ENCODE measurements at places on chromosomes 12 and 14. TPM values are rescaled to one million over a fixed set of nuclear protein-coding genes. Genes with fewer than 3 reads are reported as not detected.

GRCh38 chr14:69996216-69996615, 117.0 kb downstream of the SMOC1 start:
- H3K4me3 ChIP-seq, result no peak overlapping the region
- H3K27ac ChIP-seq, result no peak overlapping the region
- no peaks in the 10 kb centered on the region for H3K27me3 ChIP-seq
- no peaks in the 10 kb centered on the region for H3K4me1 ChIP-seq
- H3K36me3 ChIP-seq, result no peaks in the 10 kb centered on the region

GRCh38 chr12:65628061-65628460, 196.2 kb upstream of the HMGA2 start:
- no peaks in the 10 kb centered on the region for H3K36me3 ChIP-seq
- H3K27me3 ChIP-seq, result no peaks in the 10 kb centered on the region
- H3K4me1 ChIP-seq, result no peaks in the 10 kb centered on the region
- DNase-seq, result no peak
- no peak overlapping the region for H3K4me3 ChIP-seq

DNA sequence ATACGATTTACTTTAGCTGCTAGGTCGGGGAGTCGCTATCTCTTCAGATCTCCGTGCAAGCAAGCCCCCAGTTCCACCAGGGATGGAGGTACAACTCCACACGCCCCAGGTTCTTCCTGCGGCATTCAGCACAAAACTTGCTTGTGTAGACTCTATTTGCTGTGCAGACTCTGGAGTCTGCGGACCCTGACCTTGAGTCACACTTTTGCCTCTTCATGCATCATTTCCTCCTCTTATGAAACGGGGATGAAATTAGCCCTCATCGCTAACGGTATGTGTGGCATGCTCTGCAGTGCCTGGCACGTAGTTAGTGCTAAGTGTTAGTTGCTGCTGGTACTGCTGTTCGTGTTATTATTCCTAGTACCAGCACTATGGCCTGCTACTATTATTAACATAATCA, 84.4 kb downstream of the TMEM132D start:
- no peak overlapping the region for H3K27ac ChIP-seq
- H3K4me3 ChIP-seq, result no peak overlapping the region
- H3K4me1 ChIP-seq, result no peaks in the 10 kb centered on the region
- no peaks in the 10 kb centered on the region for H3K36me3 ChIP-seq
- DNase-seq, result no peak

DNA sequence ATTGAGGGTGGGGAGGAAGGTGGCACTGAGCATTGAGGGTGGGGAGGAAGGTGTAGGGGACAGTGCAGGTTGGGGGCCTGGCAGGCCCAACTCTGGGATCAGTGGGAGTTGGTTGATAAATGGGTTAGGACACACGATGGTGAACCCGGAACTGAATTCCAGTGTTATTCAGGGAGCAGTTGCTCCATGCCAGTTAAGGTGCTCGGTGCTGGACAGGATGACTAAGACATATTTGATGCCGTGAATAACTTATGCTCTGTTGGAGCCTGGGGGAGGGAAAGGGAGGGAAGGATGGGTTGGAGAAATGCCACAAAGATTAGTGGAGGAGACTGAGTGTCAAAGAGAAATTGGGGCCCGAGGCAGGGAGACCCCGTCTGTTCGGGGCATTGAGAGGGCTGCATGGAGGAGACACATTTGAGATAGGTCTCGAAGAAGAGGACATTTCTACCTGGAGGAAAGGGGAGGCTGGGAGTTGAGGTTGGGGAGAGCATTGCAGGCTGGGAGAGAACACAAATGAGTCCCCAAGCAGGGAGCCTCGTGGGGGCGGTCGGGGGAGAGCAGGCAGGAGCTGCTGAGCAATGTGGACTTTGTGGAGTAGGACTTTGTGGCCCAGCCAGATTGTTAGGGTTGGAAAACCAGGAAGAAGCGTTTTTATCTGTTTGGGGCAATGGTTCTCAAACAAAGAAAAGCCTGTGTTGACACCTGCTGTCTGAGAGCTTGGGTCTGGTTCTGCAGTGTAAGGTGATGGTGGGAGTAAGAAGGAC, 65.3 kb downstream of the IQSEC3 start:
- H3K27me3 ChIP-seq, result no peaks in the 10 kb centered on the region
- no peak overlapping the region for H3K4me3 ChIP-seq
- H3K27ac ChIP-seq, result no peak overlapping the region
- H3K4me1 ChIP-seq, result no peaks in the 10 kb centered on the region
- DNase-seq, result no peak
- no peaks in the 10 kb centered on the region for H3K36me3 ChIP-seq

DNA sequence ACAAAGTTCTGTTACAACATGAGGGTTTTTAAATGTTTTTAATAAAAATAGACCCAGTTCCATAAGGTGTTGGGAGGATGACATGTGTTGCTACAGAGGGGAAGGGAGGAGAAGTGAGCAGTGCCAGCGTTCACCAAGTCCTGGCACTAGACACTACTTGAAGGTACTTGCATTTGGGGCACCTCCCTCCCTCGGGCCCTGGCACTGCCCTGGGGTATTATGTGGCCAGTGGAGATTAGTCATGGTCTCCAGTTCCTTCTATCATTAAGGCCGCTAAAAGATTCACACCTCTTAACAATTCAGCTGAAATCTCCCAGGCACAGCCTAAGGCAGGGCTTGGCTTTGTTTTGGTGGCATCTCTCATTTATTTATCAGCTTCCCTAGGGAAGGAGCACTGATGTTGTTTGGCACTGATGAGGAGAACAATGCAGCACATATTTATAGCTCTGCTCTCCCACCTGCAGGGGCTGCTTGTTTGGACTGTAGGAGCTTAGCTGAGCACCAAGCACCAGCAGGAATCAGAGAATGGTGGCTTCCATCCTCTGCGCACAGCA, 155.5 kb upstream of the NTF3 start:
- H3K4me3 ChIP-seq, result no peak overlapping the region
- H3K36me3 ChIP-seq, result no peaks in the 10 kb centered on the region
- no peak overlapping the region for H3K27ac ChIP-seq
- no peak for DNase-seq
- H3K4me1 ChIP-seq, result no peaks in the 10 kb centered on the region

- no peak overlapping the region for H3K27ac ChIP-seq
- H3K27me3 ChIP-seq, result no peaks in the 10 kb centered on the region
- no peaks in the 10 kb centered on the region for H3K36me3 ChIP-seq
- DNase-seq, result no peak
Measured at GRCh38 chr14:105898482-105899010, 372.2 kb downstream of the TMEM121 start.

GRCh38 chr12:4819654-4820053, 90.1 kb upstream of the KCNA1 start:
- no peak overlapping the region for H3K4me3 ChIP-seq
- DNase-seq, result no peak
- no peaks in the 10 kb centered on the region for H3K36me3 ChIP-seq
- peaks cover 2% of the 10 kb centered on the region for H3K4me1 ChIP-seq
- H3K27me3 ChIP-seq, result no peaks in the 10 kb centered on the region

GRCh38 chr14:67680121-67680602, 5.7 kb upstream of the VTI1B start:
- no peaks in the 10 kb centered on the region for H3K27me3 ChIP-seq
- no peak overlapping the region for H3K4me3 ChIP-seq
- peaks cover 40% of the 10 kb centered on the region for H3K36me3 ChIP-seq
- DNase-seq, result no peak
- no peak overlapping the region for H3K27ac ChIP-seq

DNA sequence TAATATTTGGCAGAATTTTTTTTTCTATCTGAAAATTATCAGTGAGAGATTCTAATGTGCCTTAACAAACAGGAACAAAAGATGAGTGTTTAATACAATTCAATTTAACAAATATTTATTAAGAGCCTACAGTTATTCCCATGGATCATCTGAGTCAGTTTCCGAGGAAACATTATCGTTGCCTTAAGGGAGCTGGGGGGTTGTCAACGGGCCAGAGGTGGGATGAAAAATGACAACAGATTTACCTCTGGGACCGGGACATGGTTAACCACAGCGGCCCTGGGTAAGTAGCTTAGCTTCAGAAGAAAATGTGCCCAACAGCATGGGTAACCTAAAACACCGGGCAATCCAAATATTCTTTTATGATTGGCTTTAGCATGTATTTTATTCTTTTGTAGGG, 113.6 kb downstream of the DAD1 start:
- DNase-seq, result no peak
- H3K4me1 ChIP-seq, result peaks cover 2% of the 10 kb centered on the region
- no peaks in the 10 kb centered on the region for H3K36me3 ChIP-seq
- no peak overlapping the region for H3K4me3 ChIP-seq

- no peaks in the 10 kb centered on the region for H3K27me3 ChIP-seq
- H3K4me1 ChIP-seq, result no peaks in the 10 kb centered on the region
- H3K27ac ChIP-seq, result no peak overlapping the region
- H3K4me3 ChIP-seq, result no peak overlapping the region
- no peak for DNase-seq
Measured at GRCh38 chr12:40794087-40794486, 101.8 kb downstream of the CNTN1 start.

DNA sequence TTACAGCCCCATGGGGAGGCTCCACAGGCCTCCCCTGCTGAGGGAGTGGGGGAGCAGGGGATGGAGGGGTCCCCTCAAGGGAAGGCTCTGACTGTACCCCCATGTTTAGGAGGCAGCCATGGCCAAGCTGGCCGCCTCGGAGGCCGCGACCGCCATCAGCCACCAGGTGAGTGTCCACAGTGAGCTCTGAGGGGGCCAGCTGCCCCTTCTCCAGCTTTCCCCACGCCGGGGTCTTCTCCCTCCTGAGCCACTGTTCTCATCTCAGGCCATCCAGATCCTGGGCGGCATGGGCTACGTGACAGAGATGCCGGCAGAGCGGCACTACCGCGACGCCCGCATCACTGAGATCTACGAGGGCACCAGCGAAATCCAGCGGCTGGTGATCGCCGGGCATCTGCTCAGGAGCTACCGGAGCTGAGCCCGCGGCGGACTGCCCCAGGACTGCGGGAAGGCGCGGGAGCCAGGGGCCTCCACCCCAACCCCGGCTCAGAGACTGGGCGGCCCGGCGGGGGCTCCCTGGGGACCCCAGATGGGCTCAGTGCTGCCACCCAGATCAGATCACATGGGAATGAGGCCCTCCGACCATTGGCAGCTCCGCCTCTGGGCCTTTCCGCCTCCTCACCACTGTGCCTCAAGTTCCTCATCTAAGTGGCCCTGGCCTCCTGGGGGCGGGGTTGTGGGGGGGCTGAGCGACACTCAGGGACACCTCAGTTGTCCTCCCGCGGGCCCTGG, 13.6 kb downstream of the ACADS start:
- DNase-seq, result no peak
- no peak overlapping the region for H3K4me3 ChIP-seq
- no peaks in the 10 kb centered on the region for H3K4me1 ChIP-seq
- no peaks in the 10 kb centered on the region for H3K27me3 ChIP-seq
- H3K36me3 ChIP-seq, result no peaks in the 10 kb centered on the region
- no peak overlapping the region for H3K27ac ChIP-seq

- no peaks in the 10 kb centered on the region for H3K36me3 ChIP-seq
- H3K27ac ChIP-seq, result no peak overlapping the region
- DNase-seq, result no peak
Measured at GRCh38 chr12:77603946-77604345, 226.7 kb upstream of the NAV3 start.

- no peaks in the 10 kb centered on the region for H3K27me3 ChIP-seq
- no peak overlapping the region for H3K27ac ChIP-seq
- no peak overlapping the region for H3K4me3 ChIP-seq
- DNase-seq, result no peak
- peaks cover 7% of the 10 kb centered on the region for H3K4me1 ChIP-seq
- H3K36me3 ChIP-seq, result peaks cover 9% of the 10 kb centered on the region
Measured at GRCh38 chr14:103430358-103430757, 45.1 kb downstream of the MARK3 start.

- H3K27me3 ChIP-seq, result no peaks in the 10 kb centered on the region
- DNase-seq, result no peak
- no peaks in the 10 kb centered on the region for H3K36me3 ChIP-seq
- H3K4me3 ChIP-seq, result no peak overlapping the region
Measured at GRCh38 chr12:76108356-76108755, 23.9 kb upstream of the NAP1L1 start.

DNA sequence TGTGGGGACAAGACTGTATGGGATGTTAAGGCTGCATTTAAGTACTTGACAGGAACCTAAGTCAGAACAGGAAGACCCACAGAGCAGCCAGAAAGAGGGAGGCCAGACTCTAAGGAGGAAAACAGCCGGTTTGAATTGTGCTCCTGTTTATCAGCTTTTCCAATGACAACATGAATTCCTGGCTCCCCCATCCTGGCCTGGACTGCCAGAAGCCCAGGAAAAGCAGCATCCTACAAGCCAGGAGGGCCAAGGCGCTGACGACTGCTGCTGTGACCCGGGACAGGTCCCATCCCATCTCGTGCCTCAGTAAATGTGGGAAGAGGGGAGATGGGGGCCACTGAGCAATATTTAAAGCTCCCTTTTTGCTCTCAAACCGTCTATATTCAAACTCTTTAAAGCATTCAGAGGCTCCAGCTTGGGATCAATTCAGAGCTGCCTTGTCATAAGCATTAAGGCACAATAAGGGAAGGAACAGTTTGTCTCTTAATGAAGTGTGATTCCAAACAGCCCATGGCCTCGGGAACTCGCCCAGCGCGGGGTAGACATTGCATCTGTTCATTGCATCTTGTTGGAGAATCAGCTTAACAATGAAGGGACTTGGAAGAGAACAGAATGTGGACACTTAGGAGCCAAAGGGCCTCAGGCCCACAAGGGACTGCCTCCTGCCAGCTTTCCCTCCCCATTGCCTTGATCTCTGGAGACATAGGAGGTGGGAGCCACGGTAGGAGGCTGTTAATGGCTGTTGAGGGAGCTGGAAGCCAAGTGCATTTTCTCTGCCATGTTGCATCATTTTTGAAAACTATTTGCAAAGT, 49.6 kb downstream of the CMKLR1 start:
- no peaks in the 10 kb centered on the region for H3K36me3 ChIP-seq
- H3K4me3 ChIP-seq, result no peak overlapping the region
- no peak overlapping the region for H3K27ac ChIP-seq
- no peaks in the 10 kb centered on the region for H3K27me3 ChIP-seq

GRCh38 chr12:6970096-6970527, 352 bp downstream of the PHB2 start:
- peaks cover 7% of the 10 kb centered on the region for H3K4me1 ChIP-seq
- no peak for DNase-seq
- H3K36me3 ChIP-seq, result peaks cover 33% of the 10 kb centered on the region
- no peaks in the 10 kb centered on the region for H3K27me3 ChIP-seq

DNA sequence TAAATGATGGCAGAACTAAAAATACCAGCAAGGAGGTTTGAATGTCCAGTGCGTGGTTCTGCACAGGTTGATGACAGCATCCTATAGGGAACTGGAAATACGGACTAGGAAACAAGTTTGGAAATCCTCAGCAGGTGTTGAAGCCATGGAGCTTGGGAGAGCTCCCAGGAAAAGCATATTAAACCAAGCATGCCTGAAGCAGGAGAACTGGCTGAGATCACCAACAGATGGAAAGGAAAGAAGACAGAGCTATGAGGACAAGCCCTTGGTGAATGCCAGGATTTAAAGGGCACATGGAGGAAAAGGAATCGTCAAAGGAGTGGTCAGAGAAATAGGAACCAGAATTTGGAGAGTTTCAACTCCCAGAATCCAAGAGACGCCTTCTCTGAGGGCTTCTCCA, 21.2 kb upstream of the ELK3 start:
- H3K27me3 ChIP-seq, result no peaks in the 10 kb centered on the region
- no peak for DNase-seq
- H3K4me1 ChIP-seq, result no peaks in the 10 kb centered on the region
- H3K4me3 ChIP-seq, result no peak overlapping the region
- no peak overlapping the region for H3K27ac ChIP-seq

C1QL4 gene
- 0.28 TPM for total RNA-seq

MYO1H gene
- total RNA-seq, result not detected

OAS3 gene
- 0.73 TPM for total RNA-seq

PTHLH gene
- total RNA-seq, result not detected

KLHL33 gene
- not detected for total RNA-seq

TAS2R31 gene
- total RNA-seq, result 1.4 TPM

All from H1 (cell line).